ENCODE measurements at places on chromosomes 5 and 9.

- DNase-seq = no peak
Measured at GRCh38 chr5:1190837-1191239, 10.6 kb upstream of the SLC6A19 start.

GRCh38 chr9:90967145-90967538, 165.5 kb downstream of the SYK start:
- DNase-seq = no peak

GRCh38 chr9:77677397-77677796, 29.3 kb upstream of the GNA14 start:
- no peak for DNase-seq

DNA sequence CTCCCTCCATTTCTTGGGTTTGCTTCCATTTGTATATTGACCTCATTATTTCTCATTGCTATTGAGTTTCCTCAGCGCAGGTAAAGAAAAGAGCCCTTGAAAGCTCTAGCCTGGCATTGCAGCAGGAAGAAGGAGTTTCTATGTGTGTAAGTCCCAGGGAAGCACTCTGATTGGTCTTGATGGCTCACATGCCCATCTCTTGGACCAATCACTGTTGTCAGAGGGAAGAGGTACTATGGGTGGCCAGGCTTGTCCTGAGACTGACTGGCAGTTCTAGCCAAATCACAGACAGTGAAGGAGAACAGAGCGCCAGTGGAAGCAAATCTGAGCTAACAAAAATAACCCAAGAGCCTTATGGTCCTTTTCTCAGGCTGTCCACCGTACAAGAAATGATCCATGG, 219.0 kb downstream of the PAX5 start:
- DNase-seq = no peak

- no peak for DNase-seq
Measured at GRCh38 chr5:36631620-36632362, 25.4 kb downstream of the SLC1A3 start.

- DNase-seq = peak; percentile 25
Measured at GRCh38 chr5:139651043-139651834, 3.1 kb downstream of the CXXC5 start.

GRCh38 chr5:178984145-178985072, 10.7 kb downstream of the GRM6 start:
- no peak for DNase-seq

GRCh38 chr5:31707329-31707728, 68.4 kb downstream of the PDZD2 start:
- no peak for DNase-seq

- no peak for DNase-seq
Measured at GRCh38 chr5:1255081-1255561, 29.9 kb downstream of the SLC6A18 start.

GRCh38 chr9:87080512-87081264, 133.4 kb upstream of the GAS1 start:
- no peak for DNase-seq

GRCh38 chr5:126455728-126456127, 32.5 kb downstream of the GRAMD2B start:
- DNase-seq = no peak

- no peak for DNase-seq
Measured at GRCh38 chr9:38335686-38336085, 56.8 kb upstream of the ALDH1B1 start.

- DNase-seq = no peak
Measured at GRCh38 chr5:137778772-137779564, 24.8 kb upstream of the HNRNPA0 start.

DNA sequence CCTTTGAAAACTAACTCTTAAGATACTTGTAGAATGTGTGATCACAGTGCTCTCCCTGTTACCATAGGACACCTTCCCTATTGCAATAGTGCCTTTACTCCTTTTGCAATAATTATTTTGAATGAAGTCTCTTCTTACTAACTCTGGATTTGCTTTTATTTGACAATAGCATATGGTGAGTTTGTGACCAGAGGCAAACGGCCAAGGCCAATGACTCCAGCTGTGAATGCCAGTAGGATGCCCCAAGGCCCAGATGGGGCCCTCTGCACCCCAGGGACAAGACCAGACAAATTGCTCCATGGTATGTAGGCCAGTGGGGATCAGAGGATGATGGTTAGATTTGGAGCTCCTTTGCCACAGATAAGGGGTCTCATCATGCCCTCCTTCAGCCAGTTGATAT, 116.9 kb downstream of the NPR3 start:
- DNase-seq = no peak

GRCh38 chr5:107855171-107855570, 184.4 kb upstream of the EFNA5 start:
- no peak for DNase-seq

GRCh38 chr9:97975376-97975775, 7.8 kb upstream of the ANP32B start:
- DNase-seq = no peak

- DNase-seq = no peak
Measured at GRCh38 chr9:101977614-101978210, 239.3 kb upstream of the GRIN3A start.

DNA sequence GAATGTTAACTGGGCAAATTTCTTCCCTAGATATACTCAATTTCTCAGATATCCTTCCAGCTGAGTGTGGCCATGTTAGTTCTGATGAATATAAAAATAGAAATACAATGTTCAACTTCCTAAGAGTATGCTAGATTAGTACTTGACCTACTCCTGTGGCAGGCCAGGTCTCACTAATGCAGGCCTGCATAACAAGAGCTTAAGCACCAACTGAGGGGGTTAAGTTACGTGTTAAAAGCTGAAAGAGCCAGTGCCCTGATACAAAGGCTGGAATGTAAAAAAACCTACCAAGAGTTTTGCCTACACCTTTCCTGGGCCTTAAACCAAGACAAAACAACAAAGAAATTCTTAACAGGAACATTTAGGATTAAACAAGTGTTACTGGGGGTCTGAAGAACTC, 102.8 kb downstream of the MRPS30 start:
- DNase-seq = no peak

DNA sequence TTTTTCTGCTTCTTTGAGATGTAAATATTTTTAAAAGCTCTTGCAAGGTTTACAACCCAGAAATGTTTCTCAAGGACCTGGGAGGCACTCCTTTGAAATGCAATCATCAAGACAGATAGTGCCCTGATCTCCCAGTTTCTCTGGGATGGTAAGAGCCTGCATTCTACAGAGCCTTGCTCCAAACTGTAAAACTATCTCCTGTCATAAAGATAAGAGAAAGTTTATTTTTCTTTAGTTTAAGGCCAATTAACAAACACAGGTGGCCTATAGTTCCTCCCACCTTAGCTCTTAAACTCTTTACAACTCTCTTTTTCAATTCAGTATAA, 1231.1 kb upstream of the NUDT12 start:
- peak; percentile 57 for DNase-seq
